ENCODE measurements at places on chromosomes 4 and X.
A peak's percentile ranks its signal among the peaks of the same experiment; 100 is the strongest.

- DNase-seq = peak; percentile 37
Observed at GRCh38 chrX:104098151-104098808, 14.0 kb upstream of the ZCCHC18 start.

DNA sequence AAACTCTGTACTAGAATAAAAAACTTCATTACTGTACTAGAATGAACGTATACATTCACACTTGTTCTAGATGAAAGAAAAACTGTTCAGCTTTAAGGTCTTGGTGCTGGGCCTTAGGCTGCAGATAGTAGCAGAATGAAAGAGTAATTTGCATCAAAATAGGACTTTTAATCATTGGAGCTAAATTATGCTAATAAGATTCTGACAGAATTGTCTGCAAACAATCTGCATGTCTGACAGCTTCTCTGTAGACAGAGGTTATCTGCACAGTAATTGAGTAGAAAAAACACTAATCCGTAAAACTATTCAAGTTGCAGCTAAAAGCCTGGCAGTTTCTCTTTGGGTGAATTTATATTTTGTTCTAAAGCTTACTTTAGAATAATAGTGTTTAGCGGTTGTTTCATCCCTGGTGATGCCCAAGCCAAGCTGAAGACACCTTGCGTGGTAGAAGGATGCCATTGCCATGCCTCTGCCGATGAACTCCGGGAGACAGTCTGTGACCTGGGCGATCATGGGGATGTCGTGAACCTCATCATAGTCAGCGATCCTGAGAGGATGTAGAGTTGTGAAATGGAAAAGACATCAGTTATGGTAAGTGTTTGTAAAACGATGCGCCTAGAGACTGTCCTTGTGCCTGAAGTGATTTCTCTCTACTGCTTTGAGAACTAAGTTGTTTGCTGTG lies 25.3 kb downstream of the LRP2BP start:
- DNase-seq = no peak

- DNase-seq = no peak
Observed at GRCh38 chr4:8316911-8317351, 47.4 kb downstream of the HTRA3 start.

DNA sequence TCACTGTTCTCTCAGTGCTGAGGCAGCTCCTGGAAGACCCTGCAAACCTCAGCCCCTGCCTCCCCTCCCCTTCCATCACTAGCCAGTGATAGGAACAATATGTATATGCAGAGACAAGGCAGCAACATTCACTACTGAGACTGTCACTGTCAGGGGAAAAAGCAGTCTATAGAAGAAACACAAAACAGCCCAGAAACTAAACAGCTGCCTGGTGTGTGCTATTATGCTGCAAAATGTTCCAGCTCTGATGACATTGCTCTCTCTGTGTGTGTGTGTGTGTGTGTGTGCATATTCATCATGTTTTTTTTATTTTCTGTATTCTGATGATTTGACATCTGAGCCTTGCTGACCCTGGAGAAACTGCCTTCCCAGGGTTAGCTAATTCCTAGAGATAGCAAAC lies 147.2 kb downstream of the SPATA18 start:
- no peak for DNase-seq

GRCh38 chr4:159758061-159758460 lies 655.2 kb downstream of the RAPGEF2 start:
- no peak for DNase-seq

DNA sequence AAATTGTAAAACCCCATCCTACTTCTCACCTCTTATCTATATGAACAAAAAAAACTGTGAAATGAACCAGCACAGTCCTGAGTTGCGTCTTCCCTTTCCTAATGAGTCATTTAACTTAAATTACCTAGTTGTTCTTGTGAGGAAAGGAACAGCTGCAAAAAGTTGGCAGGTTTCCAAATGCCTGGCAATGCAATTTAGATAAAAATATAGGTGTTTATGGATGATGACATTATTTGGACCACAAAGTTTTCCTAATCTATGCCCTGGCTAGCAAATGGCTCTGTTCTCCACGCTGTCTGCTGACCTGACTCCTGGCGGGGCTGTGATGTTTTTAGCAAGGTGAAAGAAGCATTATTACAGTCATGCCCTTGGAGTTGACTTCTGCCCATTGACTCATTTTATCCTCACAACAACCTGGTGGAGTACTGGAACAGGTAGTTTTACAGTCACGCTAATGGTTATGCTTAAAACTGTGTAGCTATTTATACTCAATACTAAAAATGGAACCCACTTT lies 29.8 kb upstream of the RELL1 start:
- DNase-seq = no peak

GRCh38 chr4:142923619-142924018 lies 77.5 kb upstream of the INPP4B start:
- no peak for DNase-seq

GRCh38 chr4:54553001-54553400 lies 104.8 kb upstream of the KIT start:
- DNase-seq = no peak

GRCh38 chr4:105543881-105544280 lies 8.5 kb upstream of the ARHGEF38 start:
- DNase-seq = no peak

- no peak for DNase-seq
Observed at GRCh38 chrX:49058794-49059193, at the start of gene CCDC120. TSS of gene CCDC120 (plus strand) at chrX:49058999. CDS start at chrX:49062042, 3,043 bp downstream.

DNA sequence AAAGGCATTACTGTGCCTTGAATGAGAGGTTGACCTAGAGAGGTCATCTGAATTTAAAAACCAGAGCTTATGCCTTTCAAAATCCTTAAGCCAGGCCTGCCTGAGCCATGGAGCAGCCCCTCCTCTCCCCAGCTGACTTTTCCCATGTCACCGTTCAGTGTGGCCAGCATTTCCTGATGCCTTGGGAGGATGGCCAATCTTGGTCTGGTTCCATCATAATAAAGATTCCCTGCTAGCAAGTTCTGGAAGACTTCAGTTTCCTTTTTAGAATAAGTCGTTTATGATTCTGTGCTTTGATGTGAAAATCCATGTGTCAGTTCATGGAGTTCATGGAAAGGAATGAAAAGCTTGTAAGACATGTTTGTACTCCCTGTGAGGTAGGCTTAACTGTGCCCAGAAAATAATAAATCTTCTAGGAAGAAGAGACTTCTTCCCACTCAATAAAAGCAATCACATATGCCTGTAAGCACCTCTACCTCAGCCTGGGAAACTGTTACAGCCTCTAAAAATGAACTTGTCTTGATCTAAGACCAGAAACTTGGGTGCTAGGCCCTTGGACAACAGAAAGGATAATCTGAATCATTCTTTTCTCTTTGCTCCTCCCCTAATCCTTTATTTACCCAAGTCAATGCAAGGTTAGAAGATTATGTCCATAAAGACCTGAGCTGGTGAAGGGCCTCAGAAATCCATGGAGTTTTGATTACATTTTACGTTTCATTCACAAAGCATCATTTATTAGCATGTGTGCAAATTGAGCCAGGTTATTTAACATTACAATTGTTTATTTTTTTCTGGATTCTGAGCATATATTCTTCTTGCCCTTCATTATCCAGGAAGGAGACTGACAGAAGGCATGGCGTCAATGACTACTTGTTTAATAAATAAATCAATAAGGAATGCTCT lies 84.0 kb upstream of the TBC1D9 start:
- DNase-seq = no peak

DNA sequence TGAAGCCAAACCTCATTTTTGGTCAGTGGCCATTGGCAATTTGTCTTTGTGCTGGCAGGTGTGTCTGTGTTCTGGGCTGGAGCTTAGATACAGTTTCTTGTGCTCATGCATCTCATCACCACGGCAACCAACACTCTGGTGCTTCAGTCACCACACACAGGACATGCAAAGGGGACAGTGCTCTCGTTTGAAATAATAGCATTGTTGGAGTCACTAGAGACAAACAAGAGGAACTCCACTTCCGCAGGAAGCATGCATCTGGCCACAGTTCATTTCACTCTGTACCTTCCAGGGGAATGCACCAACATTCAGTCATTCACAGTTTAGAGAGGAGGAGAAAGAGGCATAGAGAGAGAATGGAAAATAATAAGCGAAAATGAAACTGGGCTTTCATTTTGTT lies 267.4 kb downstream of the ANK2 start:
- no peak for DNase-seq

DNA sequence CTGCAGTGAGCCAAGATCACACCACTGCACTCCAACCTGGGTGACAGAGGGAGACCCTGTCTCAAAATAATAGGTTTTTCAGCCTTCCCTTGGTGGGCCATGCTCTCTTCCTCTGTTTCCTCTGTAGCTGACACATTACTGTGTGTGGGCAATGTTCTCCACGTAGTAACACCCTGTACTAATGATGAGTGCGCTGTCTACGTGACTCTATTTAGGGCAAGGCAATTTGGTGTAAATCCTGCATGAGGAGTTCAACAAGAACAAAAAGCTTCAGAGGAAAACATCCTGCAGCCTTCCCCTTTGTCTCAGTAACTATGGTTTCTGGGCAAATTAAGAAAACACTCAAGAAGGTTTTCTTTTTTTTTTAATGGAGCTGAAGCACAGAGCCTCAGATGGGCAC lies 24.4 kb upstream of the JAKMIP1 start:
- DNase-seq = no peak

GRCh38 chr4:100288811-100289529 lies 98.7 kb upstream of the DDIT4L start:
- no peak for DNase-seq

GRCh38 chr4:176794651-176795050 lies 1.9 kb upstream of the VEGFC start:
- DNase-seq = no peak

- DNase-seq = no peak
Observed at GRCh38 chr4:40887764-40888131, 138.0 kb downstream of the NSUN7 start.

DNA sequence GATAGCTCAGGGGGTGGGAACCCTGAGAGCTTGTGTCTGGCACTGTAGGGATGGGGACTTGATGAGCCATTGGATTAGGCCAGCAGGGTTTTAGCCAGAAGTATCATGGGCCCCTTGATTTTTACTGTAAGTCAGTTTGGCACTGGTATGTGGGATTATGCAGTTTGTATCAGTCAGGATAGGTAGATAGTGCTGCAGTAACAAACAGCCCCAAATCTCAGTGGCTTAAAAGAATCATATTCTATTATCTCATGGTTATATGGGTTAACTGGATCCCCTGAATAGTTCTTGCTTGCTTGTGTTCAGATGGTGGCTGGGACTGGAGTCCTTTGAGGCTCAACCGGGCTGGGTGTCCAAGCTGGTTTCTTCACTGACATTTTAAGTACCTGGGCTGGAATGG lies 56.5 kb downstream of the SORCS2 start:
- DNase-seq = no peak

GRCh38 chr4:77035153-77035552 lies 40.6 kb downstream of the CCNI start:
- DNase-seq = no peak

DNA sequence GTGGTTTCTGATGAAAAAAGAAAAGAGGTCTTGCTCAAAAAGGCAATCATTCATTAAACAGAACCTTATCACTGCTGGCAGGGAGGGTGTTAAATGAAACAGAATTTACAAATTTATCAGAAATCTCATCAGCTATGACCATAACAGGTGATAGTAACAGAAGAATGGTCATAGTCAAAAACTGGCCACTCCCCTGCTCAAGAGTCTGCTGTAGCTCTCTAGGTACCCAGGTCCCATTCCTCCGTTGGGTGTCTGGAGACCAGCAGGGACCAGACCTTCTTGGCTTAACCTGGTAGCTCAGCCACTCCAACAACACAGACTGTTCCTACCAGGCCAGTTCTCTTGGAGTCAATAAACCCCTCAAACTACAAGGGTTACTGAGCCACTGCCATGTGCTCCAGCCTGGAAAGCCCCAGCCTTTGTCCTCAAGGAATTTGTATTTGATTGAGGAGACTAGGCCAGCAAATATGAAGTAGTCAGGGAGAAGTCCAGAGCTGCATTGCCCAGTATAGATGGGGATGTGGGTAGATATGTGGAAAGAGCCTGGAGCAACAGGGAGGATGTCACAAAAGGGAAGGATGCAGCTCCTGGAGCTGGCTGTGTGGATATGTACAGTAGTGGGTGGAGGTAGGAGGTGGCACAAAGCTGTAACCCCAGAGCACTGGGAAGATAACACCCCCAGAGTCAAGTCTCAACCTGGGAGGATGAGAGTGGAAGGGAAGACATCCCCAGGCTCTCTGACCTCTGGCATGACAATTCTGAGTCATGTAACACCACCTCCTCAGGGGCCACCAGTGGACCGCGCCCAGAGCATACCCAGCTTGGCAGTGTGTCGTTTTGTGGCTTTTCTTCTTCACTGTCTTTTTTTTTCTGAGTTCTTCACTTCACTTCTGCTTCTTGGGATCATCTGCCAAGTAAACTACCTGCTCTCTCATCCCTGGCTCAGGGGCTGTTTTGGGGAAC lies 21.9 kb downstream of the RASL11B start:
- no peak for DNase-seq

Measured in activated naive CD4-positive, alpha-beta T cell treated with Interleukin-2 at 50 U/mL for 16 hours (primary cell).